ENCODE measurements at places on chromosomes 4 and X.

GRCh38 chr4:15245006-15245530, 182.8 kb upstream of the C1QTNF7 start:
- peak; percentile 69 for DNase-seq

DNA sequence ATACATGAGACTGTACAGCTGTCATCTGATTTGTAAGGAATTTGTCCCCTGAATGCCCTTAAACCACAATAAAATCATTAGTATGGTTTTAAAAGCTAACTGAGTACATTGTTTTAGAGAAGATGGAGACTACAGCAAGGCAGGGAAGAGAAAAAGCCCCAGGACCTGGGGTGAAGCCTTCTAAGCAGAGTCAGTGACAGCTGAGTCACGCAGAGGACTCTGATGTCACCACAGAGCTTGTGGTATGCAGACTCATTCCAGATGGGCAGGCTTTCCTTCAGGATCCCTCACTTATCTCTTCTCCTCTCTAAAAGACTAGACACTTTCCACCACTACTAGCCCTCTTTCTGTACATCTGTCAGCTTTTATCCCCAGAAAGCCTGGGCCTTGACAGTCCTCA, 97.1 kb upstream of the ATOH1 start:
- peak; percentile 77 for DNase-seq

GRCh38 chrX:38095971-38096529, 89.7 kb downstream of the SYTL5 start:
- no peak for DNase-seq

GRCh38 chrX:78687586-78687985, 28.5 kb upstream of the RTL3 start:
- DNase-seq: no peak

- no peak for DNase-seq
Observed at GRCh38 chrX:132452911-132453550, 35.8 kb downstream of the MBNL3 start.

Measured in islet precursor cell (in vitro differentiated cells).